ENCODE measurements at places on chromosomes 13 and 19.

- DNase-seq = no peak
Observed at GRCh38 chr19:1970806-1971502, 30.0 kb downstream of the CSNK1G2 start.

GRCh38 chr13:73865027-73865426 is 269.2 kb downstream of the KLF12 start:
- DNase-seq = no peak

GRCh38 chr13:41222259-41222852 is 28.0 kb upstream of the KBTBD7 start:
- DNase-seq = peak; percentile 9

DNA sequence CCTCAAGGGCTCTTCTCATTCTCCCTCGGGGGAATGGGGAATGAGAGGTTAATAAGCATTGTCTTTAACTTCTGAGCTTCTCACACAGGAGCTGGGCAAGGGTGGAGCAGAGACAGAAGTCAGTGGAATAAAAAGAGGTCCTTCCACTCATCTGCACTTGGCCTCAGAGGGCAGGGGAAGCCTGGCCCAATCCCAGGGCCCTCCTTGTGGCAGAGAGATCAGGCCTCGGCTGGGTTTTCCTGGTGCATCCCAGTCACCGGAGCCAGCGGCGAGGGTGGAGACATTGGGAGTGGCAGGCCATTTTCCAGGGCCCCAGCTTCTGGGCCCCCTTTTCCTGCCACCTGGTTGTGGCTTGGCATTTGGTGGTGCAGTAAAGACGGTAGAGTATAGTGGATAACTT is 10.6 kb downstream of the CALM3 start:
- DNase-seq = no peak

GRCh38 chr13:93558637-93559036 is 332.0 kb downstream of the GPC6 start:
- no peak for DNase-seq

DNA sequence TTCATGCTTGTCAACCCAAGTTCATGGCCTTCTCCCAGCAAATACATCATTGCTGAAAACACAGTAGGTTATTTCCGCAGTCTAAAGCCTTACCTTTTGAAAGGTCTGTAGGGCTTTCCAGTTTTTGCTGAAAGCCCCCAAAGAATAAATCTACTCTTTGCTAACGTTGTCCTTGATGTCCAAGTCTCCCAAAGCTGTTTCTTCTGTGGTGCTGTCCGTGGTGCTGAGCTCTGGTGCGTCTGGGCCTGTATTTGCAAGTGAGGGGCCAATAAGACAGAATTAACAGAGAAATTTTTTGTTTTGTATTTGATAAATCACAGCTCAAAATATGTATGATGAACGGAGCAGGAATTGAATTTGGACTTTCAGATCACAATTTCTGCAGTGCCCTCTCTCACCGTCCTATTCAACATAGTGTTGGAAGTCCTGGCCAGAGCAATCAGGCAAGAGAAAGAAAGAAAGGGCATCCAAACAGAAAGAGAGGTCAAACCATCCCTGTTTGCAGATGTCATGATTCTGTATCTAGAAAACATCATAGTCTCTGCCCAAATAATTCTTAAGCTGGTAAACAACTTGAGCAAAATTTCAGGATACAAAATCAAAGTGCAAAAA is 9.8 kb upstream of the LGALS16 start:
- DNase-seq = no peak

DNA sequence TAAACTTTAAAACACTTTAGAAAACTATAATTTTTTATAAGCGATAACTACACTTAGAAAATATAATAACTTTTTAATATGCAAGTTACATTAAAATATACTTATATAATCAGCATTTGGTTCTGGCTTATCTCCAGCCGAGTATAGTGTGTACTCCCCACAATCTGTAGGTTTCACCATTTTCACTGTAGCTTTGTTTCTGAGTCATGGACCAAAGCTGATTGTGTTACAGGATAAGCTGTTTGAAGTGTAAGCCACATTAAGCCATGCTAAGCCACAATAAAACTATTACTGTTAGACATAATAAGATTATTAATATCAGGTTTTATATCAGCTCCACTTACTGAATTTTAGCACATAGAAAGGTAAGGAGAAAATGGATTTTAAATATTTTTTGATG is 43.8 kb downstream of the CCDC122 start:
- DNase-seq = no peak

DNA sequence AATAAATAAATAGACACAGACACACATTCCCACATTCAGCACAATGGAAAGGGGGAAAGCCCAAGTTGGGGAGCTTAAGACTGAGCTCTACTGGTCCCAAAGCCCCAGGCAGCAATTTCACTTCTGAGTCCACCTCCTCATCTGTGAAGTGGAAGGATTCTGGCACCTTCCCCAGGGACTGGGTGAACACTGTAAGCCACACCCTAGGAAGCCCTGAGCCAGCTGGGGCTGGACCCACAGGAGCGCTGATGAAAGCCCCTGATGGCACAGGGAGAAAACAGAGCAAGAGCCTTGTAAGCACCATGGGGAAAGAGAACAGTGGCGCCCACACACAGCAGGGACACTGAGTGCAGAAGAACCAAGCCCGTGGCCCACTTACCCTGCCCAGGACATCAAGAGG is 37.8 kb downstream of the EPS15L1 start:
- no peak for DNase-seq

DNA sequence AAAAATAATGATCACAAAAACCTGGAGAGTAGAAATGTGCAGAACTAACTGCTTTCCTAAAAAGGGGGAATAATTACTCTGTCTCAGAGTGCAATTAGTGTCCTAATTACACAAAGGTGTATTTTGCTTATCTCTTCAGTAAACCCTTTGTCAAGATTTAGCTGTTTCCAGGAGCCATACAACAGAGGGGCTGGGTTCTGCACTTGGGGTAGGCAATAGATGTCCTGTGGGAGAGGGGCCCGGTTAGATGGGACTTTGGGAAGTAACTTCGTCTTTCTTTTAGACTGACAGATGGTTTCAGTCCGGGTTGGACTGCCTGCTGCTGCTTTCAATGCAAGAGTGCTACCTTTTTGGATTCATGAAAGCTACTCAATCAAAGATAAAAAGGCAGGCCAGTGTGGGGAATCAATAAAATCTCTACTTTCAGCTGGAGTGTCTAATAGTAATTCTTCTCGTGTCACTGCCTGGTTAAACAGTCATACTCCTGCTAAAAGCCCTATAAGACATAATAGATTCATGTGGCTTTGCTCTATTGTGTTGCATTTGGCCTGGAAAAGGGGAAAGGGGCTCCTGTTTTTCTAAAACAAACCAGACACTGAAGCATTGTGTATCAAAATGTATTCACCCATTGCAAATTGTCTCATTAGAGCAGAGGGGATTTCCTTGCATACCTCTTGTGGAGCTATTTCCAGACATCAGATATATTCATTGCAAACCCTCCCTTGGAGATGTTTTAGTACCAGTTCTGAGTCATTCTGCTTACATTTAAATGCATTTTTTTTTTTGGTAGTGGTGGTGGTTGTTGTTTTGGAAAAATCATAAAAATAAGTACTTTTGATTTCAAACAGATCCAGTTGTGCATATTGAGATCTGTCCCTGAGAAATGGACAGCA is 83.3 kb upstream of the PCDH8 start:
- DNase-seq = no peak

GRCh38 chr19:55619286-55619685 is 5.1 kb downstream of the ZNF784 start:
- no peak for DNase-seq

- DNase-seq = no peak
Observed at GRCh38 chr13:114264886-114265611, 16.4 kb upstream of the UPF3A start.

- no peak for DNase-seq
Observed at GRCh38 chr13:71096421-71096820, 770.6 kb downstream of the DACH1 start.

DNA sequence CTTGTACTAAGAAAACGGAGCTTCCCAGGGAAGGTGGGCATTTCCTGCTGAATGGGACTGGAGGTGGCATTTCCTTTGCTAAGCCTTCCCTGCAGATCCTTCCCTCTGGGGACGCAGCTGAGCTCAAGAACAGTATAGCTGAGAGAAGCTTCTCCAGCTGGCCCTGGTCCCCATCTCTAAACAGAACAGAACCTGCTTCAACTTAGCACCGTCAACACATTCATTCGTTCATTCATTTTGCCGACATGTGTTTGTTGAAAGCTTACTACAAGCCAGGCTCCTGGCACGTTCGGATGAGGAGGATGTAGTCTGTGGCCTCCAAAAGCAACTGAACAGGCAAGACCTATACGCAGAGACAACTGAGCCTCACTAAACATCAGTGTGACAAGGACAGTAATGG is 36.6 kb upstream of the PEPD start:
- no peak for DNase-seq

DNA sequence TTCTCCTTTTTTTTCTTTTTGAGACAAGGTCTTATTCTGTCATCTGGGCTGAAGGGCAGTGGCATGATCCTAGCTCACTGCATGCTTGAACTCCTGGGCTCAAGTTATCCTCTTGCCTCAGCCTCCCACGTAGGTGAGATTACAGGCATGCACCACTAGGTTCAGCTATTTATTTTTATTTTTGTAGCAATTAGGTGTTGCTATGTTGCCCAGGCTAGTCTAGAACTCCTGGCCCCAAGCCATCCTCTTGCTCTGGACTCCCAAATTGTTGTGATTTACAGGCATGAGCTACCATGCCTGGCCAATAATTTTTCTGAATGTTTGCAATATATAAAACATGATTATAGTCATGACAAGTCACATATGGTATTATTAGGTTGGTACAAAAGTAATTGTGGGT is 161.1 kb upstream of the ATXN8OS start:
- DNase-seq = no peak

DNA sequence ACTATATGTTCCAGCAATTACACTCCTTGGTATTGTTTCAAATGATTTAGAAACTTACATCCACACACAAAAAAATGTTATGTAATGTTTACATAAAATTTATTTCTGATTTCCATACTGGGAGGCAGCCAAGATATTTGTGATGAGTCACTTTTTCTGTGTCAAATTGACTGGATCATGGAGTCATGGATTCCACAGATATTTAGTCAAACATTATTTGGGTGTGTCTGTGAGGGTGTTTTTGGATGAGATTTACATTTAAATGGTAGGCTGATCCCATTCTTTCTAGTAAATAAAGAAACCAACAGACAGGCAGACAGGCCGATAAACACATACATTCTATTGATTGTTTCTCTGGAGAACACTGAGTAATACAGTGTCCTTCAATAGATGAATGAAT is 562.8 kb downstream of the SLITRK6 start:
- no peak for DNase-seq

DNA sequence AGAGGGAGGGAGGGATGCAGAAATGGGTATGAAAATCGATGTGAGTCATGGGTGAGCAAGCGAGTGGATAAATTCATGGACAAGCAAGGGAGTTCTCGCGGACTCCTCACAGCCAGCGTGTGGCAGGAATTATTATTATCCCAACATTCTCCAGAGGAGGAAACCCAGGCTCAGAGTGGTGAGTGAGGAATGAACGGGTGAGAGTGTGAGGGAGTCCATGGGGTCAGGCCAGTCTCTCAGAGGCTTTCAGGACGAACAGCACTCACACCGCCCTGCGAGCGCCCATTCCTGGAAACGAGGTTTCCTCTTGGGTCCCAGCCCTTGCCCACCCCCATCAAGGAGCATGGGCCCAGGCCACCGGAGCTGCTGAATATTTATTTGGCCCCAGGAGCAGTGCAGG is 6.3 kb upstream of the DNAAF3 start:
- no peak for DNase-seq

DNA sequence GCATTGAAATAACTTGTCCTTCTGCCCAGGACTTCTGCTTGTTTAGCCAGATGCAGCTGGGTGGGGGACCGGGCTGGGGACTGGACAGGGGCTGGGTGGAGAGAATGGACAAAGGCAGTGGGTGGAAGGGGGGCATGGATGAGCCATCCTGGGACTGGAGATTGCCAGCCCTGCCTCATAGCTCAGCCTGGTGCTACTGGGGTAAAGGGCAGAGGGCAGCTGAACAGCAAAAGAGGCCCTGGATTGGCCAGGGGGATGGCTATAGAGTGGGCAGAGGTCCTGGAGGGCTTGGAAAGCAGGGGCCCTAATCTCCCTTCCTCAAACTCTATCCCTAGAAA is 17.7 kb upstream of the PLAUR start:
- no peak for DNase-seq

DNA sequence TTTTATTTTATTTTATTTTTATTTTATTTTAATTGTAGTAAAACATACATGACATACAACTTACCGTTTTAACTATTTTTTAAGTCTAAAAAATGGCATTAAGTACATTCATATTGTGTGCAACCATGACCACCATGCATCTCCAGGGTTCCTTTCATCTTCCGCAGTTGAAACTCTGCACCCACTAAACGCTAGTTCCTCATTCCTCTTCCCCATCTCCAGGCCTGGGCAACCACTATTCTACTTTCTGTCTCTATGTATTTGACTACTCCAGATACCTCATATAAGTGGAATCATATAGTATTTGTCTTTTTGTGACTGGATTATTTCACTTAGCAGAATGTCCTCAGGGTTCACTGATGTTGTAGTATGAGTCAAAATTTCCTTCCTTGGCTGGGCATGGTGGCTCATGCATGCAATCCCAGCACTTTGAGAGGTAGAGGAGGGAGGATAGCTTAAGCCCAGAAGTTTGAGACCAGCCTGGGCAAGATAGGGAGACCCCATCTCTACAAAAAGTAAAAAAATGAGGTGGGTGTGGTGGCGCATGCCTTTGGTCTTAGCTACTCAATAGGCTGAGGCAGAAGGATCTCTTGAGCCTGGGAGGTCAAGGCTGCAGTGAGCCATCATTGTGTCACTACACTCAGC is 55.7 kb upstream of the ZNF507 start:
- no peak for DNase-seq

DNA sequence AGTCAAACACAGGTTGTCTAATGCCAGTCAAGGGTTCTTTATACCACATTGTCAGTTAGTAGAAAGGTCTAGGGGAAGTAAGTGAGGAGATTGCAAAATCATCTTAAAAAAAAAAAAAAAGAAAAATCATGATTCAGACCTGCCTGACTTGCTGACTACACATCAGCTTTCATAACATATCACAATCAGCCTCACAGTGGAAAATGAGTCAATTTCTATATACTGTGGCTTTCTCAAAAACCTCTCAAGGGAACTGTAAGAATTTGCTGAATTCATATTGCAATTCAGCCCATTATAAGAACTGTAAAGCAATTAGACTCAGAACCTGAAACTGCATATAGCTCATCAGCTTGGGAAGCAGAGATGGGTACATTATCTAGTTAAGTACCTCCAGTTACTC is 75.3 kb upstream of the GPC6 start:
- no peak for DNase-seq

DNA sequence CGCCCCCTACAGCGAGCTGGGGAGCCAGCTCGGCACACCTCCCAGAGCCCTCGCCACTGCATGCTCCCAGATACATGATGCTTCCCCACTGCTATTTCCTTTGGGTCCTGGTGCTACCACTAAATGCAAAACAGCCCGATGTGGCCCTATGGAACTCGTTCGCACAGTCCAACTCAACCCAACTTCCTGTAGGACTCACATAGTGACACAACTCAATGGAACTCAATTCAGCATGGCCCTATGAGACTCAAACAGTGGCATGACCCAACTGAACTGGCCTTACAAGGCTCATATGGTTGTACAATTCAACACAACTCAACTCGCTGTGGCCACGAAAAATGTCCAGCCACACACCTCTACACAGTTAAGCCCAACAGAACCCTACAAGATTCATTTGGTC is 3.5 kb downstream of the KCNA7 start:
- no peak for DNase-seq

- DNase-seq = no peak
Observed at GRCh38 chr13:21883713-21884112, 212.8 kb downstream of the FGF9 start.

GRCh38 chr19:49142866-49143335 is 12.3 kb downstream of the HRC start:
- peak; percentile 42 for DNase-seq
